ENCODE measurements at places on chromosomes 3 and 15.
A peak's percentile ranks its signal among the peaks of the same experiment; 100 is the strongest.

DNA sequence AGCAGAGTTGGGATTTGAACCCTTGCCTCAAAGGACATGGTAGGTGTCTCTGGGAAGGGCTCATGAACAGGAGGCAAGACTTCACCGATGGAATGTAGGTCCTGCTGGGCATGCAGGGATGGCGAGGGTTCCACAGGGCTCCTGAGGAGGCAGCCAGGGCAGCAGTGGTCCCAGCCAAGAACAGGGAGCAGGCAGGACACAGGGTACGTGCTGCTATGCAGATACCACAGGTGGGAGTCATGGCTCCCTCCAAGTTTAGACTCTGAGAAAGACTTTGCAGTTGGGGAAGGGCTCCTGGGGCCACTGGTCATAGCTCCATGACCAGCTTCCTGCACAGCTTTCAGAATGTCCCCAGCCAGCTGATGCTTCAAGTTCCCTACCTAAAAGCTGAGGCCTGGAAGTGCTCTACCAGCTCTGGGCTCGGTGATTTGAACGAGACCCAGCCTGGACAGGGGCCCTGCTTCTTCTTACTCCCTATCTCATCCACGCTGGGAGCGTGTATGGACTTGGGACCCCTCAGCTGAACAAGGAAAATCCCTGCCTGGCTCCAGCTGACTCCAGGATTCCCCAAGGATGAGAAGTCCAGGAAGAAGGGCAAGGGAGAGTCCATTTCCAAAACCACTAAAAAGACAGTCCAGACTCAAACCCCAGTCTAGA lies 747 bp downstream of the MYL3 start:
- no peak for DNase-seq

DNA sequence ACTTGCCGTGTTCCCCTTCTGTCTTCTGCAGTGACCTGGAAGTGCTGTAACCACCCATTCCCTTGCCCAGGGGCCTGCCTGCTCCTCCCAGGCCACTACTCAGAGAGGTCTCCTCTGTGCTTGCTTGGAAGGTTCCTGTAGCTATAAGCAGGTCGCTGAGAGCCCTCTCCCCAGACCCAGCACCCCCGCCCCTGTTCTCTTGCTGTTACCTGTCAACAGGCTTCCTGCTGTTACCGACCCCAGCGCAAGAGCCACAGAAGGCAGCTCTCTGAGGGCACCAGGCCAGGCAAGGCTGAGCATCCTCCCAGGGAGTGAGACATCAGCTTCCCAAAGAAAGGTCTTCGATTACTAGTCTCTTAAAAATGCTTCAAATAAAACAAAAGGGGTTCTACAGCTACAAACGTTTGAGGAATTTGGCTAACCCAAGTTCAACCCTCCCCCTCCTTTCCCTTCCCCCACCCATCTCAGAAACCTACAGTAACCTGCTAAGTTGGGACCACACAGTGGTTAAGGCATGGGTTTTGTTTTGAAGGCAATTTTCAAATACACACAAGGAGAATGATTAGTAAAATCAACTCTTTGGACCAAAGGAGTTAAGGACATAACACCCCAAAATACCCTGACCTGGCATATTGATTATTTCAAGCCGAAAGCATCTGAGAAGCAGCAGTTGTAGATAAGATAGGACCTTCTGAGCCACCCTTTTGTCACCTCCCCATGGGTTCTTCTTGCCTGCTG lies 74.9 kb upstream of the MFGE8 start:
- no peak for DNase-seq

GRCh38 chr3:182999767-183000166 lies 19.4 kb upstream of the DCUN1D1 start:
- DNase-seq, result no peak

- no peak for DNase-seq
Observed at GRCh38 chr3:143218166-143218835, 98.7 kb downstream of the CHST2 start.

- DNase-seq, result peak; percentile 29
Observed at GRCh38 chr3:19213603-19214220, 65.4 kb downstream of the KCNH8 start.

Data from GM12865 (cell line).